Stomach (tissue), 19 donors: ENCODE measurements at places on chromosomes 5 and 9.

DNA sequence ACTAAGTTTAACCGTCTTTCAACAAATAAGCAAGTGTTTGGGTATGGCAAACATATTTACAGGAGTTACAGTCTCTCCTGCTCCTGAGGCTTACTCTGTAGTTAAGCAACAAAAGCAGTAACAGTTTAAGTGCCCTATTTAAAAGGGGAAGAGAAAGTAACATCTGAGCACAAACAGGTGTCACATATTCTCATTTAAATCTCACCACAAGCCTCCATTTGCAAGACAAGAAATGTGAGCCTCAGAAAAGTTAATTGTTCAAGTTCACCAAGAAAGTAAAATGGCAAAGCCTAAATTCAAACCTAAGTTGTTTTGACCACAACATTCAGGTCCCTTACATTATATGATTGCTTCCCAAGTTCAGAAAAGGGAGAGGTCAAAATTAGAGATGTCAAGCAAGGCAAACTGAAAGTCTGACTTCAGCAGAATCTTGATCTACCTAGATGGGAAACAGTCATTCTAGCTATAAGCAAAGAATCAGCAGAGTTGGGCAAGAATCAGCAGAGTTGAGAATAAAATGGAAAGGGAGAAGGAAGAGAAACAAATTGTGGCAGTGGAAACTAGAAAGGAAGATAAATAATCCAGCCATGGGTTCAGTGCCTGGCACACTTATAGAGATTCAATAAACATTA lies 93.4 kb downstream of the STRBP start:
- no peak for DNase-seq

- DNase-seq = no peak
Observed at GRCh38 chr5:147113967-147114366, 120.9 kb upstream of the STK32A start.

GRCh38 chr9:73213300-73213699 lies 61.6 kb downstream of the ANXA1 start:
- DNase-seq = no peak

- no peak for DNase-seq
Observed at GRCh38 chr9:109683521-109683920, 96.5 kb upstream of the PALM2AKAP2 start.

- no peak for DNase-seq
Observed at GRCh38 chr9:35935261-35935660, 22.7 kb downstream of the OR2S2 start.

GRCh38 chr9:117460743-117461142 lies 45.9 kb upstream of the ASTN2 start:
- no peak for DNase-seq

GRCh38 chr9:93569621-93570174 lies 6.7 kb upstream of the PHF2 start:
- DNase-seq = no peak

GRCh38 chr5:9924614-9925013 lies 294.5 kb upstream of the TAS2R1 start:
- no peak for DNase-seq

DNA sequence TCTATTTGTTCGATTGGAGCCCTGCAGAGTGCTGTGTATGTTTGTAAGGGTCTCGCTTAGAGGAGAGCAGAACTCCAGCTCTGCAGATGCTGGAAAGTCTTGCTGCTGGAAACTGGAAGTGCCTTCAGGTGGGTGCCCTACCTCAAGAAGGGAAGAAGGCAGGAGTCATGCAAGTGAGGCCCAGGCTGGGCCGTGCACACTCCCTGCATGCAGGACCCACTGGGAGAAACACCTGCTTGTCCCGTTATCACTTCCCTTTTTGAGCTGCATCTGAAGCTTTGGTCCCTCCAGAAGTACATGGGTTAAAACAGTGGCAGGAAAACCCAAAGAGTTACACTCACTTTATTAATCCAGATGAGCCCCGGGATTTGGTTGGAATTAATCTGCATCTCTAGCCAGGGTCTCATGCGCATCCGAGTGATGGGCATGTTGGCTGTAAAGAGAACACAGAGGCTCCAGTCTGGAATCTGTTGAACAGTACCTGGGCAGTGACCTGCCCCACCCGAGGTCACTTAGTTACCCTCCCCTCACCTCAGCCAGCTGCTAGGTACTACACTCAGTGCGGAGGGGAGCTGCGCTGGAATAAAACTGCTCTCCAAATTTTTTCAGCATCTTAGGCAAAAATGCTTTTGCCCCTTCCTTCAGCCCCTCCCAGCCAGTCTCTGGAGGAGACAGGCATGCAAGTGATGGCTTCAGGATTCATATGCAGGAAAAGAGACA lies 1.4 kb downstream of the IRF1 start:
- DNase-seq = peak; percentile 26

GRCh38 chr5:55110217-55110616 lies 7.8 kb downstream of the GZMA start:
- no peak for DNase-seq

DNA sequence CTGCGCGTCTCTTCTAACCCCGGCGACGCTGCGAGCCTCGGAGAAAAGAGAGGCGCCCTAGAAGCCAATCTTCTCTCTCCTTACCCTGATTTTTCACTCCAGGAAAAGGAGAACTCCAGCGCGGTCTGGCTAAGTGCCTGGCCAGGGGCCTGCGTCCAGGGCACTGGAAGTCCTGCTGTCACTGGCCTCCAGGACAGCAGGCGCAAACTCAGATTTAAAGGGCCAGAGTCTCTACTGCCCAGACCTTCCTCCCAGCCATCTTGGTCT lies 553 bp upstream of the FOXB2 start:
- DNase-seq = no peak

GRCh38 chr5:113338628-113339027 lies 96.2 kb downstream of the TSSK1B start:
- DNase-seq = no peak

GRCh38 chr5:54754878-54755277 lies 230.5 kb downstream of the ESM1 start:
- no peak for DNase-seq

- DNase-seq = no peak
Observed at GRCh38 chr9:14627513-14627912, 65.7 kb downstream of the ZDHHC21 start.

GRCh38 chr9:109705515-109705914 lies 74.5 kb upstream of the PALM2AKAP2 start:
- no peak for DNase-seq

DNA sequence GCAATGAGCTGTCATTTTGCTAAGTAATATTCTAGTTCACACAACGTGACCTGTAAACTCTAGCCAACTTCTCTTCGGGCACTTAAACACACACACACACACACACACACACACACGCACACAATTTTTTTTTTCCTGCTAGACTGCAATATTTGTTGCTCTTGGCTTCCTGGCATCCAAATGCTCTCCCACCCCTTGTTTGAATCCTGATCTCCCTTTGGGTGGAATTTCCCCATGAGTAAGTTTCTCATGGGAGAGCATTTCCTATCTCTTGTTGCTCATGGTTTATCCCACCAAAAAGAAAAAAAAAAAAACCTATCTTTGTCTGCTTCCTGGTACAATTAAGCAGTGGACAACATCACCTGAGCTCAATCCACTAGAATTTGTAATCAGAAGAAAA lies 54.7 kb upstream of the TSLP start:
- no peak for DNase-seq

DNA sequence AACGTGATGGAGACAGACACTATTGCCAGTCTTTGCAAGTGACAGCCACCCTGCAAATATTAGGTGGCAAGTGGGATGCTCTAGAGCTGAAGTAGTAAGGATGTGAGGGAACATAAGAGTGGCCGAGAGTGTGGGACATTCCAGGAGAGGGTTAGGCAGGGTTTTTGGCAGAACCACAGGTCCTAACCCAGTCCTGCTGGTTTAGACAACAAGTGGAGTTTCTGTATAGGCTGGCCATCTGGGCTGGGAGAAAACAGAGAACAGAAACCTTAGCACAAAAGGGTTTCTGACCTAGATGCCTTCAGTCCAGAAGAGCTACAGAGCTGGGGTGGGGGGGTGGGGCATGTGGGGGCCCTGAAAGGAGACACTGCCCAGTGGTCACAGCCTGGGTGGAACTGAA lies 107.4 kb downstream of the TMEM174 start:
- no peak for DNase-seq

GRCh38 chr5:128681764-128682592 lies 143.9 kb upstream of the FBN2 start:
- DNase-seq = peak; percentile 55

- no peak for DNase-seq
Observed at GRCh38 chr9:127088724-127089615, 33.5 kb downstream of the ANGPTL2 start.

GRCh38 chr9:89905606-89906338 lies 301.0 kb downstream of the GADD45G start:
- DNase-seq = no peak

DNA sequence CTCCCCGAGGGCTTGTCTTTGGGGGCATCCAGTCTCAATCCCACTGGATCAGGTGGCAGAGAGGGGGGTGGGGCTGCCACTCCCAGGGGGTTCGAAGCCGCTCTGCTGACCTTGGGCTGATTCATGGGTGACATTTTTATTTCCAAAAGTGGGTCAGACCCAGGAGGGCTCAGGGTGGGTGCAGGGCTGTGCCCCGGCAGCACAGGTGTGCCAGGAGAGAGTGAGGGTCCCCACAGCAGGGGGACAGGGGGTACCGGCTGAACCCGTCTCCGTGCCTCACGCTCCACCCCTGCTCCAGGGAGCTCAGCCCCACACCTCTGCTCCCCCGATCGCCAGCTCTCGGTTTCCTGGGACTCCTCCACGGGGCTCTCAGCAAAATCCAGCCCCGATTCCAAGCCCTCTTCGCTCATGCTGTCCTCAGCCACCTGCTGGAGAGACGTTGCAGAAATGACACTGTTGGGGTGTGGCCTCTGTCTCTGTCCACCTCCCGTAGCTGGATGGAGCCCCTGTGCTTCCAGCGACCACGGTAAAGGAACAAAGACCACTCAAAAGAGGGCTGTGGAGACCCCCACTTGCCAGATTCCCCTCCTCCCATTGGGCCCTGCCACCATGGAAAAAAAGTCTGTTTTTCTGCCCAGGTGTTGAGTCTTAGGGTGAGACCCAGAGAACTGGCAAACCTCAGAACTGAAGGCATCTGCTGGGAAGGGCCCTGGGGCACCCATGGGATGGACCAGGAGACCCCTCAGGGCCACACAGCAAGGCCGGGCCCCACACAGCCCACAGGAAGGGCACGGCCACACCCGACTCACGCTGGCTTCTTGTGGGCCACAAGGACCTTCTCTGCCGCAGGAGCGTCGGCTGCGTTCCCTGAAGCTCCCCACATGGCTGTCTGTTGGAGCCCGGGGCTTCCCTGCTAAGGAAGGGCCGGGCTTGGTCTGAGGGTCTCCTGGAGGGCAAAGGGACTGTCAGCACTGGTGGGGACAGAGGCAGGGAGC lies 10.6 kb upstream of the QSOX2 start:
- DNase-seq = no peak

DNA sequence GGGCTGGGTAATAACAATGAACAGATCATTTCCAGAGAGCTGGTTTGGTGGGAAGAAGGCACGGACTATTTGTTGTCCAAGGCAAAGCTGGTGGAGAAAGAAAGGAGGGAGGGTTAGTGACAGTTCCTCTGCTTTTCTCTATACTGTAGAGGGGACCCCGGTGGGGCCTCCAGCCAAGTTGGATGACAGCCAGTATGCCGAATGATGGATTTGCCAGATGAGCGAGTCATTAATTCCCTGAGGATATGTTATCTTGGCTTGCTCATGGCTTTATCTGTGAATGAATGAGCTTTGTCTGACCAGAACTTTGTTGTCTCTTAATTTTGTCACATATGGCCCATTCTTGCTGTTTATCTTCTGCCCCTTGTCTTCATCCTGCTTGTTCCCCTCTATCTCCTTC lies 158.6 kb upstream of the GLRA1 start:
- no peak for DNase-seq

- no peak for DNase-seq
Observed at GRCh38 chr5:143051244-143052058, 281.3 kb downstream of the ARHGAP26 start.

DNA sequence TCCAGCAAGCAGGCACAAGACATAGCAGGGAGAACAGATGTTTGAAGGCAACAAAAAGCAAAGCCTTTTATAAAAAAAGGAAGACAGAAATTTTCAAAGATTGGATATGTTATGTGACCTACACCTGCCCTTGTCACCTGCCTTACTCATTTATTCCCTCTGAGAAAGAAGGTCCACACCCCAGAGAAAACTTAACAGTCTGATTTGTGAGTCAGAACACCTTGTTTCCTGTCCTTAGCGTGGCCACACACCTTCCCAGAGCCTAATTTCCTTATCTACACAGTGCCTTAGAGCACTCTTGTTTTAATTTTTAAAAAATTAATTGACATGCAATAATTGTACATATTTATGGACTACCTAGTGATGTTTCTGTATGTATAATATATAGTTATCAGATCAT lies 419.0 kb upstream of the DAB2 start:
- no peak for DNase-seq

DNA sequence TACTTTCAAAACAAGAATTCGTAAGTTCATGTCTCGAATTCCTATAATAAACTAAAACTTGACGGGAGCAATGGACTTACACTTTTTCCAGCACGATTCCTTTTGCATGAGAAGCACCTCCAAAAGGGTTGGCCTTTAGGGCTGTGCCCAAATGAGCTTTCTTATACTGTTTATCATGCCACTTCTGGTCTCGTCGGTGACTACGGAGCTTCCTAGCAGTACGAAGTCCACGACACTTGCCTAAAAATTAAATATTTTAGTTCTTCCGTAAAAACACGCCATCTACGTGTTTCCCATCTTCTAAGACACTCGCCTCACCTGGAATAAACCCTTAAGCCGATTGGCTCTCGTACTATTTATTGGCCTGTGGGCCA lies 554 bp downstream of the RPS23 start:
- DNase-seq = no peak

DNA sequence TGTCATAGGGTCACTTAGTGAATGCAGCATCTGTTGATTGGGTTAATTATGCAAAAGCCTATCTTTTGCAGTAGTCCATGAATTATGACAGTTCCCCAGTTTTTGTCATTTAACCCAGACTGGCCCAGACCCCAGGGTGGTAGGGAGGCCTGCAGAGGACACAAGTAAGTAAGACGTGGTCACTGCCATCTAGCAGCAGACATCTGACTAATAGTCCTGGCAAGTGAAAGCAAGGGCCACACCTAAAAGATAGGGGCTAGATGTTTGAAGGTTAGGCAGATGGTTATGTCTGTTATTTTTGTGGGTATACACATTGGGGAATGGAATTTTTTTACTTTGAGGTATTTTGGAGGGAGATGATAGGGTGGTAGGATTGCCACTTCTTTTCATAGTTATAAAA lies 48.0 kb downstream of the RAB14 start:
- DNase-seq = no peak

- no peak for DNase-seq
Observed at GRCh38 chr9:99590410-99590809, 231.3 kb upstream of the NR4A3 start.

DNA sequence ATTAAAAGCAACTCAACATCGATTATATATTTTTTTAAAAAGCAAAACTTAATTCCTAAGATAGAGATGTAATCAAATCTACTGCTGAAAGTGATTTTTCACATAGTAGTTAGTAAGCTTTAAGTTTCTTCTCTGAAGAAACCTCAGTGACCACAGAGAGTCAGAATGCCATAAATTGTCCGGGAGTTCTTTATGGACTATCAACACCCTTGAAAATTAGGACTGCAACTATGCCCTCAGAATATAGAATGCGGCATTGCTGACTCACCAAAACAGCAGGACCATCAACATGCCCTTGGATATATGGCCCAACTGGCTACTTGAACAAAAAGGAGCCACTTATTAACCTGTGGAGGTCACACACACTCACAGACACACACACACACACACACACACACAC lies 228.9 kb upstream of the SNX2 start:
- DNase-seq = no peak
